T-cell (primary cell): ENCODE measurements at places on chromosomes 5 and 9.

- DNase-seq: no peak
Measured at GRCh38 chr9:130195638-130196037, 23.4 kb downstream of the NCS1 start.

GRCh38 chr9:116059466-116059865 lies 94.1 kb upstream of the PAPPA start:
- no peak for DNase-seq

DNA sequence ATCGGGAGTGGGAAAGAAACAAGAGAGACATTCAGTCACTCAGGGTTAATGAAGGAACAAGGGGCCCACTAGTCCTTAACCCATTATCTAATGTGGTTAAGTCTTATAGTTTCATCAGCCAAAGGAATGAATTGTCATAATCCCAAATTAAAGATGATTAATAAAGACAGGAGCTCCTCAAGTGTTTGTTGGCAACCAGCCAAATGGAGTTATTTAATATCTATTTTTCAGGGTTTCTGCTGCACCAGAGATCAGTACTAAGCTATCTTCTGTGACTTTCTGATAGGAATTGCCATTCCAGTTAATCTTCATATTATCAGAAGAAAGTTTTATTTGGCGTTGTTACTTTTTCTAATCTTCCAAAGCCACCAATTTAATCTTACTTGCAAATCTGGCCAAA lies 34.0 kb upstream of the FCHO2 start:
- no peak for DNase-seq

DNA sequence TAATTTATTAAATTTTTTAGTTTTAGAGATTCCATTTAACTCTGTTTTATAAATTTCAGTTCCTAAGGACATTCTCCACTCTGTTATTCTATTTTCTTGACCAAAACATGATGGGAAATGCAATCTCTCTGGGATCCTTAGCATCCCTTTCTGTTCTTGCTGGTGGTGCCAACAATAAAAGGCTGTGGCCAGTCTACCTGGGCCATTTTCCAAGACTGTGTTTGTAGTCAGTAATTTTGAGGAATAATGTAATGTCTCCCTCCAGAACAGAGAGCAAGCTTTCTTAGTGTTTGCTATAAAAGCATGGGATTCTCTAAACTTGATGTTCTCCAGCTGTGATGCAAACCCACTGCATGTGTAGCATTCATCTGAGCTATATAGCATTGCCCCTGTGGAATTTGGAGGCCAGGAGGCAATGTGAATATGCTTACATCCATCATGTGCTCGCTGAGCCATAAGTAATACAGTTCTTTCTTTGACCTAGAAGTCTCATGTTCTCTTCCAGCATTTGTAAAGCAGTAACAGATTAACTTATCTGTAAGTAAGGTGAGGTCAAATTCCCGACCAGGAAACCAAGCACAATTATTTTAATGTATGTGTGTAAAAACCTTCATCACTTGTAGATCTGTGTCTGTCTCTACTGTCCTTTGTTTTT lies 211.5 kb upstream of the TAS2R1 start:
- no peak for DNase-seq

GRCh38 chr5:114327987-114328386 lies 33.9 kb upstream of the KCNN2 start:
- DNase-seq: no peak

DNA sequence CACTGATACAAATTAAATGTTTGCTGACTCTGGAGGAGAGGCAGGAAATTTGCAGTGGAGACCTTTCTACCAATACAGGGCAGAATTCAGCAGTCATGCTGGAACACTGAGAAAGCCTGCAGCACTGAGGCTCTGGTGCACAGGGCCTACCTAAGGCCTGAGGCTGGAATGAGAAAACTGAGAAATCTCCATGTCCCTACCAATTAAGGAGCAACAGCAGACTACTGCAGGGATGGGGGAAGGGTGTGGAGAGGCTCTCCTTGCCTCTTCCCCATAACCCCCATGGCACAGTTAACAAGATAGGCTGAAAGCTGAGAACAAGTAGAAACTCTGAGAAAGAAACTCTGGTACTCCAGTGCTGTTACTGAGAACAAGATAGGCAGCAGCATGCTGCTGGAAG lies 10.5 kb downstream of the FBXO4 start:
- no peak for DNase-seq

- no peak for DNase-seq
Measured at GRCh38 chr5:170439223-170439943, 50.2 kb upstream of the KCNMB1 start.

GRCh38 chr5:115961381-115962238 lies 665 bp upstream of the LVRN start:
- no peak for DNase-seq

- DNase-seq: no peak
Measured at GRCh38 chr9:92658611-92659010, 11.3 kb downstream of the IPPK start.

DNA sequence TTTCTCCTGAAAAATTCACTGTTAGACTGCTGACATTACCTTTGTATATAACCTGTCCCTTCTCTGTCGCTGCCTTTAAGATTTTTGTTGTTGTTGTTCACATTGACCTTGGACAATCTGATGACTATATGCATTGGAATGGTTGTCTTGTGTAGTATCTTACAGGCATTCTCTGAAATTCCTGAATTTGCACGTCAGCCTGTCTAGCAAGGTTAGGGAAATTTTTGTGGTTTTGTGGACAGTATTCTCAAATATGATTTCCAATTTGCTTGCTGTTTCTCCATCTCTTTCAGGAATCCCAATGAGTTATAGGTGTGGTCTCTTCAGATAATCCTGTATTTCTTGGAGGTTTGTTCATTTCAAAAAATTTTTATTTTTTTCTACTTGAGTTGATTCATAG lies 140.8 kb downstream of the PRR16 start:
- DNase-seq: no peak

DNA sequence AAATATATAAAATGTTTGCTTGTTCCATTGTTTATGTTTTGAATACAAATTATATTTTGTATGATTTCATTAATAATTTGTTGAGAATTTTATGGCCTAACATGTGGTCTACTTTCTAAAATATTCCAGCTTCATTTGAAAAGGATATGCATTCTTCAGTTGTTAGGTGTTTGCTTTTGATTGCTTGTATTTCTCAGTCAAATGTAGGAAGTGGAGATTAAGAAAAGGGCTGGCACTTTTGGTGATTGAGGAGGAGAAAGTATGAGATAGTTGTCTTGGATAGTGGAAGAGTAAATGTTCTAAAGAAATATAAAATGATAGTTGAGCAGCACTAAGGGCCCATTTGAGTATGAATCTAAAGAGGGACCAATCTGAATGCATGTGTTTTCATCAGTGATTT lies 23.1 kb downstream of the JAK2 start:
- no peak for DNase-seq

GRCh38 chr9:27192291-27192960 lies 83.4 kb downstream of the TEK start:
- no peak for DNase-seq

GRCh38 chr5:99945478-99946442 lies 589.4 kb upstream of the FAM174A start:
- DNase-seq: no peak

- DNase-seq: no peak
Measured at GRCh38 chr9:111909444-111909843, 12.8 kb downstream of the UGCG start.

DNA sequence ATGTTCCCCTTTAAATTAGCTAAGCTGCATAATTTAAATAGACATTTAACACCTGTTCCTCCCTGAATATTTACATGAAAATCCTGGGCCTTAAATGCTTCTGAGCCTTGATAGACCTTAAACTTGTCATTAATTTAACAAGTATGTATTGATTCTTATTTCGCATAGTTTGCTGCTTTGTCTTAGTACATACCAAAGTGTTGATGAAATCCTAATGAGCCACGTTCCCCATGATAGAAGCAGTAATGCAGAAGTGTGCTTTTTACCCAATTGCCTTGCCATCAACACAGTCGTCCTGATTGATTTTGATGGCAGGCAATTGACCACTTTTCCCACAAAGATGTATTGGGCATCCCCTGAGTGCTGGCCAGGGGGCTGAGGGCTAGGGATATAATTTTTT lies 213.5 kb downstream of the SGCD start:
- DNase-seq: no peak

DNA sequence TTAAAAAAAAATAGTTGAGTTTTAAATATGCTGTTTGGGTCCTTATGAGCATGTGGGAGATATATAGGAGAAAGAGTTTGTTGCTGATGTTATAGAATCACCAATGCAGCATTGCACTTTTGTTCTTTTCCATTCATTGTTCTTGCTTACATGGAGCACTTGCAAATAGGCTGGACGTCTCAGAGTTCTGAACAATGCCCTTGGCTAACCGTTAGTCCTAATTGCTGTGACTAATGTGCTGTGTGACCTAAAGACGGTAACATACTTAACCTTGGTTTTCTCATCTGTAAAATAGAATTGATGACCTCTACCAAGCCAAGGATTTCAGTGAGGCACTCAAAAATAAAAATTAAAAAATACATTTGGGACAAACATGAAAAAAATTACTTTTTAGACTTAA lies 29.8 kb downstream of the PIK3R1 start:
- DNase-seq: no peak

DNA sequence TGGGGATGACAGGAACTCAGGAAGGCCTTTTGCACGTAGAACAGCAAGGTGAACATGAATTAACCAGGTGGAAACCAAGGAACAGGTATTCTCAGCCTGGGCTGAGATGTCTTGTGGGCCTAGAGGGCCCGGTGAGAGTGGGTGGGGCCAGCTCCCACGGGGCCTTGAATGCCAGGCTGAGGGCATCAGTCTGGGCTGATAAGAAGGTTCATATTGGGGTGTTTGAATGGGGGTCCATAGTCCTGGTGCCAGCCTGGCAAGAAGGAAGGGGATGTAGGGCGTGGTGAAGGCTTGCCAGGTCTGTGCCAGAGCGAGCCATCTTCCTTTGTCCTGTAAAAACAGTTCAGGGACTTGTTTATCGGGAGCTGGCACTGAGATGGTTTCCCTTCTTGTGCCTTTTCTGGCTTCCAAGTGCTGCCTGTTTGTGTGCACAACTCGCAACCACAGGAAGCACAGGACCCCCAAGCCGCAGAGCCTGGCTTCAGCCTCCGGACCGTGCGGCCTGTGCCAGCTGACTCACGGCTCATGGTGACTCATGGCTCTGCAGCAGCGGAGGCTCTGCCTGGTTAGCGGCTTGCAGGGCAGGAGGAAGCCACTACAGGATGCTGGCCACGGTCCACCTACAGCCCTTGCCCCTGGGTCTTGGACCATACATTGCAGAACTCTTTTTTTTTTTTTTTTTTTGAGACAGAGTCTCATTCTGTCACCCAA lies 2.4 kb downstream of the CARD19 start:
- DNase-seq: no peak

DNA sequence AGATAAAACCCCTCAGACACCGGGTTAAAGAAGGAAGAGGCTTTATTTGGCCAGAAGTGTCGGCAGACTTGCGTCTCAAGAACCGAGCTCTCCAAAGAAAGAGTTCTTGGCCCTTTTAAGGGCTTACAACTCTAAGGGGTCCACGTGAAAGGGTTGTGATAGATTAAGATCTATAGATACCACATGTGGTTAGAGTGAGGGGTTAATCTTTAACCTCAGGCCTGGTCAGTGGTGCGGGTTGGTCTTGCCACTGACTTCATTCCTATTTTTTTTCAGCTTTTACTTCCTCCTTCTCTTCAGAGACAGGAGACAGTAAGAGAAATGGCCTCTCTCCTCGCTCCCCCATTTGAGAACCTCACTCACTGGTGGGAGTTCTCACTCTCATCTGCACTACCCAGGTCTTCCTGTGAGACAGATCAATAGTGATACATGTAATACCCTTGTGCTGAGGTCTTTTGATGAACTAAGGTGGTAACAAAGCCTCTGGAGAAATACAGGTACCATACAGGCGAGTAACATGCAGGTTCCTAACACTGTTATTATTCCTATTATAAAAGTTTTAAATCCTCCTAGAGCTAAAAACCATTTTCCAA lies 52.4 kb upstream of the COX7C start:
- DNase-seq: no peak

DNA sequence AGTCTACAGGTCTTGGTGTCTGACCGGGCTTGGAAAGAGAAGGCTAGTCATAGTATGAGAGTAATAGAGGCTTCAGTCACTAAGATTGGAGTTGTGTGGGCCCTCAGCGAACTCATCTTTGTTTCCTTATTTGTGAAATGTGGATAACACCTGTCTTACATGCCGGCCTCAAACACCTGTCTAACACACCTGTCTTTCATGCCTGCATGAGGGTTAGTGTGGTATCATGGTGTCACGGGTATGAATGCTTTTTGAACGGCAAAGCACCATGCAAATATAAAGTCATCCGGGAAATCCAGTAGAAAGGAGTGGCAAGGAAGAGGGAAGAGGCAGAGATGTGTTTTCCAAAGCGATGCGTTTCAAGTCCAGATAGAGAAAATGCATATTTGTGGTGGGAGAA lies 25.5 kb downstream of the GRAMD2B start:
- DNase-seq: no peak

GRCh38 chr5:11182441-11183080 lies 421.5 kb upstream of the DAP start:
- no peak for DNase-seq

DNA sequence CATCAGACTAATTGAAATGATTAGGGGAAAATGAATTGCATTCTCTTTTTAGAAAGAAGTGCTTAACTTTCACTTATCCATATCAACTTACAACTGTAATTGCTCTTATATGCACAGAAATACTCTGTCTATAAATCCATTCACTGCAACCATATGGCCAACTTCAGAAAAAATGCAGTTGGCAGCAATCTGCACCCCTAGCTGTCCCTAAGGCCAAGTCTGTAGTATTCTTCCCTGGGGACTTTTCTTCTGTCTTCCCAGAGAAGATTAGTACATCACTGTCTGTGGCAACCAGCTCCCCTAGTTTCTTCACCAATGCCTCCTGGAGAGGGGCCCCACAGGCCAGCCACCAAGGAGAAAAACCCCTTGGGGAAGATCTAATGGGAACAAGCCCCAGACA lies 45.4 kb downstream of the ABCA1 start:
- no peak for DNase-seq

DNA sequence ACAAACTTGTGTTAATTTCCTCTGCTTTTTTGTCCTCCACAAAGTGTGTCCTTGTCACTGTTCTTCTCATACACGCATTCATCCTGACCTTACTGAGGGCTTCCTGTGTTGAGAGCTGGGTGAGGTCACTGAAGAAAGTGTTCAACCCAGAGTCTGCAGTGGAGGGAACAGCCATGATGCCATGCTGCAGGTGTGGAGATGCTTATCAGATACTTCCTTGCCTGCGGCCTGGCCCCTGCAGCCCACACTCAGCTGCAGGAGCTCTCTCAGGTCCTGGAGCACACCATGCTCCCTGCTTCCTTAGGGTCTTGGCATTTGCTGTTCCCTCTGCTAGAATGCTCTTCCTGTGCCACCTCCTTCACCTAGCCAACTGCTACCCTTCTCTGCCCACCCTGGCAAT lies 108.1 kb upstream of the SPRY4 start:
- peak; percentile 56 for DNase-seq
